ENCODE measurements at places on chromosomes 5 and 9. TPM values are rescaled to one million over a fixed set of nuclear protein-coding genes. Genes with fewer than 3 reads are reported as not detected.

The WNT8A gene
- total RNA-seq, result not detected

The ADAMTSL1 gene
- 20.9 TPM for total RNA-seq

The IFNA21 gene
- not detected for total RNA-seq

The AMBP gene
- total RNA-seq, result 0.78 TPM

The HAVCR1 gene
- total RNA-seq, result not detected

The AGGF1 gene
- total RNA-seq, result 21.4 TPM

The ANKRD34B gene
- total RNA-seq, result not detected

The DMRTA1 gene
- under 0.01 TPM for total RNA-seq

The C9orf153 gene
- total RNA-seq, result not detected

The SHISAL2B gene
- not detected for total RNA-seq

The TMEM174 gene
- total RNA-seq, result not detected

The STPG3 gene
- total RNA-seq, result not detected

The BSPRY gene
- total RNA-seq, result not detected

The PCDHGA9 gene
- 5.3 TPM for total RNA-seq

The PRSS3 gene
- total RNA-seq, result 3.3 TPM
